ENCODE measurements at places on chromosomes 7 and 10.

DNA sequence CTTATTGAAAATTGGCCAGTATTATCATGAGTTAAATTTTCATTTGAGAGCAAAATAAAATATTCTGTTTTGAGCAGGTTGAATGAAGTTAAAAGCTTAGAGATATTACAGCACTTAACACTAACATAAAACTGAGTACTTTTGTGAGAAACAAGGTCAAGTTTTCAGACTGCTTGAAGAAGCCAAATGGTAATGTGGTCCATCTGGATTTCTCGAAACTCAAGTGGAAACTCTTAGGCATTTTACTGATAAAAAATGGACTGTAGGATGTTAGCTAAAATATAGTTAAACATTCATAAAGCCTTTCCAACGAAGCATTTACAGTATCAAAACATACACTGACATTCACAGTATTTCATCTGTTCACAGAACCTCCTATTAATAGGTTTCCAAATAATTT, 528.1 kb upstream of the SEMA3D start:
- no peak for DNase-seq

DNA sequence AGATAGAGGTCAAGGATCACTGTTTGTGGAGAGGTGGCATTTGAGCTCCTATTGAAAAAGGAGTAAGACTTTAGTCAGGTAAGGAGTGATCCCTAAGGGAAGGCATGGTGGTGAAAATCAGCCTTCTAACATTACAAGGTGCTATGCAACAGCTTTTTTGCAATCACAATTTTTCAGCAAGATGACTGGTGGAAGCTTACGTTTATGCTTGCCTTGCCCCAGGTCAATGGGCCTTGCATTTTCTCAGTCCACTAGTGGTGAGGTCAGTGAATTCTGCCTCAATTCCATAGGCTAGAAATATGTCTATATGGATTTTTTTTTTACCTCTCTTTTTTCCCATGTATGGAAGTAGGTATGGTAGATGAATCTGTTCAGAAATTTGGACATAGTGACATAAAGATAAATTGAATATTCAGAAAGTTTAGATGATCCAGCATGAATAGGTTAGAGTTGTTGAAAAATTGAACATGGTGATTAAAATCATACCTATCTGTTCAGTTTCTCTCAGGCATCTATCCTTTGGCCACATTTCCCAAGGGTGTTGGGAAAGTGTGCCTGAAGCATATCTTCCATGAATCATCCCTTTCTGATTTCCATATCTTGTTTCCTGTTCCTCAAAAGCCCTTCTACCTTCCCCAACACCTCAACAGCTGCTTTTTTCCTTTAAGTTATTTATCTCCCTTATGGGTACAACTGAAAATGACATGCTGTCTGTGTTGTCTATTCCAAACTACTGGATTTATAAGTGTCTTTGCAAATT, 71.9 kb upstream of the PTPRZ1 start:
- no peak for DNase-seq

GRCh38 chr10:63603709-63604445, 82.7 kb downstream of the REEP3 start:
- DNase-seq, result no peak

- no peak for DNase-seq
Observed at GRCh38 chr10:20746856-20747255, 150.3 kb downstream of the NEBL start.

- no peak for DNase-seq
Observed at GRCh38 chr7:81075150-81075549, 156.3 kb upstream of the SEMA3C start.

DNA sequence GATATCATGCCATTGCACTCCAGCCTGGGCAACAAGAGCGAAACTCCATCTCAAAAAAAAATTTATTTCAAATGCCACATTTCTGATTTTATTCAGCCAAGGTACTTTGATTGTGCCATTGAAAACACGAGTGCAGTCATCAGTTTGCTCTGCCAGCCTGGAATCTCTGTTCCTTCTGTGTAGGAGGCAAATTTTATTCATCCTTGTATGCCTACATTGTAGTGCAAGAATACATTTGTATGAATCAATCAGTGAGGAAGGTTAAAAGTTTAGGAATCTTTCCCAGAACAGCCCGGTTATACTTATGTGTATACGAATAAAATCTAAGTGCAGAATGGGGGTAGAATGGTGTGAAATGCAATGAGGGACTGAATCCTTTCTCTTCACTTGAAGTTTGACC, 886 bp upstream of the TET1 start:
- DNase-seq, result no peak

GRCh38 chr7:142334236-142334635, 76.4 kb upstream of the PRSS58 start:
- DNase-seq, result no peak

DNA sequence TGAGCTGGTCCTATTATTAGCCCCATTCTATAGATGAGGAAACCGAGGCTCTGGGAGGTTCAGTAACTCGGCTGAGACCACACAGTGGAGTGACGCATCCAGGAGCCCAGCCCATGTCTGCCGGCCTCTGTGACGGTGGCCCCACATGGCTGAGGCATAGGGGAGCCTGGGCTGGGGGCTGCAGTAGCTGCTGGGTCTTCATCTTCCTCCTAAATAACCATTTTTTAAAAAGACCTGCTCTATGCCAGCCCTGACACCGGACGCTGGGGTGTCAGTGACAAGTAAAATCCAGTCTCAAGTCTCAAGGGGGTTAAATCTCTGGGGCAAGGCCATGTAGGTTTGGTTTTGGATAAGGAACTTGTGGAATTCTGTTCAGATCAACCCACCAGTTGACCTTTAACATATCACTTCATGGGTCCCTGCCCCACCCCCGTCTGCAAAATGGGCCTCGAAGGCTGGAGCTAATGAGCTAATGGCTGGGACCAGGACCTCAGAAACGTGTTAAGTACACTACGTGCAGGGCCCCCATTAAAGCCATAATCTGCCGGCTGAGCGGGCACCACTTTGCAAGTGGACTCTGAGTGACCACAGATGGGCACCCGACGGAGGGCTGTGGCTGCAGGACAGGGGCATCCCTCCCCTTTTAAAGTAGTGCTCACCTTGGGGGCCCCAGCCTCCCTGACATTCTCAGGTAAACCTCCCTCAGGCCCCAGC, 136.5 kb upstream of the UNC5B start:
- DNase-seq, result peak; percentile 67

DNA sequence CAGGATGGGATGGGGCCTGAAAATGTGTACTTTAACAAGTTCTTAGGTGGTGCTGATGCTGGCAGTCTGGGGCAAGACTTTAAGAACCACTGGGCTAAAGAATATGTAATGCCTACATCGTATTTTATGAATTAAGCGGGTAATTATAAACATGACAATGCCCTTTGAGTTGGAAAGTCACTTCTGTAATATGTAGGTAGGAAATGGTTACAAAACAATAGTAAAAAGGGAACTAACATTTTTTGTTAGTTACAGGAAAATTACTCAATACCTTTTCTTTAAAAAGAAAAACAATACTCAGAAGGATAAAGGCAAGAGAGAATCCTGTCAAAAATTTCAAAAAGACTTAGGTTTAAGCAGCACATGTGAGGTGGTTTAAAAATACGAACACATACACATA, 48.3 kb upstream of the STEAP4 start:
- DNase-seq, result no peak

DNA sequence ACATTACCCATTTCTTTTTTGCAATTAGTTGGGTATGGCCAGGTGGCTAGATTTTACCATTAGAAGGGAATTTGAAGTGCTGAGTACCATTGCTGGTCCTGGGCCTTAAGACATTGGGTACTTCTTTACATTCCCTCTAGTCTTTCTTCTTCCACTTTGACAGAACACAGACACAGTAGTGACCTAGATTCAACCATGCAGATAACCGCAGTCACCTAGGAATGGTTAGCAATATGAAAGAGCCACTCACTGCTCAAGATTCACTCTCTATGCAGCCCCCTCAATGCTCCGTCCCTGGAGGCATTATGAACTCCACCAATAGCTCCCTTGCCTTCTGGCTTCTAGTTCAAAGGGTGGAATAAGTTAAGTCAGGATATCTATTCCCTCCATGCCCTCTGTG, 16.2 kb upstream of the PON1 start:
- DNase-seq, result no peak

DNA sequence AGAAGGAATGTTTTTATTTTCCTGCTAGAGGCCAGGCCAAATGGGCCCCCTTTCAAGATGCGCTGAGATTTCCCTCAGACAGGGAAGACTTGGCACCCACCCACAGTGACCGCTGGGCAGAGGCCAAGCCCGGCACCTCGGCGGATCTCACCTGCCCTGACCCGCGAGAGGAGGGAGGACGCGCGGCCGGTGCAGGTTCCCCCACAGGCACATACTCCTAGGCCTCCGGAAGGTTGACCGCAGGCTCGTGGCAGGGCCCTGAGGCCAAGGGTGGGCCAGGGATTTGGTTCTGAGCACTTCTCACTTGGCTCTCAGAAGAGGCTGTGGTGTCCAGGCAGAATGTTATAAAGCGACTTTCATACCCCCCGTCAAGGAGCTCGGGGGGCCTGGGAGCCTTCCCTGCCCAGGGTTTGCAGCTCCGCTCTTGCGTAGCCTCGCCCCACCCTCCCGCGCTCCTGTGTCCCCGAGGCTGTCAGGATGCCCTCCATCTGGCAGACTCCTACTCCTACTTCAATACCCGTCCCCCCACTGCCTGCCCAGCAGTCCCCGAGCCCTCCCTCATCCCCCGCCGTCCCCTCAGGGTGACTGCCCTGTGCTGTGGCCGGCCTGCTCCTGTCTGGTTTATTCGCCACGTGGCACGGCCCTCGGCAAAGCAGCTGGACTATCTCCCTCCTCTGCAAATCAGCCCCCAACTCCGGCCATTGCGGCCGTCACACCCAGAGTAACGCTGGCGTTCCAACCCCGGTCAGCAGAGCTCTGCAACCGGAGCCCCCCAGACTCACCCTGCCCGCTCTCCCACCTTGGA, 50.6 kb upstream of the PDGFA start:
- no peak for DNase-seq

DNA sequence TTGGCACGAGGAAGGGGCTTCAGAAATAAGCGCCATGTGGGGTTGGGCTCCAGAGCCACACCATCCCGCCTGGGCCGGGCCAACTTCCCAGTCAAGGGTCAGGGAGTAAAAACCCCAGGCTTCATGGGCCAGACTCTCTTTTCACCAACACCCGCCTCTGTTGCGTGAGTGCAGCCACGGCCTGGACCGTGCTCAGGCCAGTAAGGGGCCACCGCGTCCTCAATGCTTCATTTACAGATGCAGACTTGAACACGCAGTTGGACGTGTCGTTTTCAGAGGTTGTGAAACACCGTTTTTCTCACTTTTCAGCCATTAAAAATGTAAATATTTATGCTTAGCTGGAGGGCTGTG, 161.0 kb downstream of the WDR37 start:
- DNase-seq, result no peak

DNA sequence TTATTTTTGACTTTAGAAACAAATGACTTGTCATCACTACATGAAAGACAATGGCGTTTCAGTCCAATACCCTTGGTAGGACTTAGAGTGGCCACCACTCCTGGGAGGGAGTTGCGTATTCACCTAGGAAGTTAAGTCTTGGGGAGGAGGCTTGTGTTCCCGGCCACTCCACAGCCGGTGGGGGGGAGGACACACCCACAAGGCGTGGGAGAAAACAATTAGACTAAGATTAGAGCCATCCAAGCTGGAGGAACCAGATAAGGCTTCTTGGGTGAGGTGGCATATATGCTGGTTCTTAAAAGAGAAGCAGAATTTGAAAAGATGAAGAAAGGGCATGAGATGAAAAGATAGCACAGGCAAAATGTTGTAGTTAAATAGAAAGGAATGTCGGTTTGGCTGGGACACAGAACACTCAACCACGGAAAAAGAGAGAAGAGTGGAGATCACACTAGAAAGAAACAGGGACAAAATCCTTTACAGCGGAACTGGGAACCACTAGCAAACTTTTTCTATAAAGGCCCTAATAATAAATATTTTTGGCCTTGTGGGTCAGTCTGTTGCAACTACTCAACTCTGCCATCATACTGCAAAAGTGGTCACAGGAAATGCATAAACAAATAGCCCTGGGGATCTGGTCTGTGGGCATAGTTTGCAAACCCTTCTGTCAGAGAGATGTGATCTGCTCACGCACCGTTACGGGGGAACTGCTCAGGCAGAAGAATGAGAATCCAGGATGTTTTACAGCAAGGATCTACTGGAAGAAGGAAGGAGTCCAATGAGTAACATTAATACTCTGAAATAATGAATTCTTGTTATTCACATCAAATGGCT, 651.8 kb downstream of the PARD3 start:
- no peak for DNase-seq

- no peak for DNase-seq
Observed at GRCh38 chr10:17109475-17110207, 20.0 kb downstream of the CUBN start.

GRCh38 chr7:53205006-53205405, 169.6 kb downstream of the POM121L12 start:
- no peak for DNase-seq
